ENCODE measurements at places on chromosomes 2 and 18.

- no peak for DNase-seq
Observed at GRCh38 chr2:38122344-38122743, 46.4 kb upstream of the CYP1B1 start.

DNA sequence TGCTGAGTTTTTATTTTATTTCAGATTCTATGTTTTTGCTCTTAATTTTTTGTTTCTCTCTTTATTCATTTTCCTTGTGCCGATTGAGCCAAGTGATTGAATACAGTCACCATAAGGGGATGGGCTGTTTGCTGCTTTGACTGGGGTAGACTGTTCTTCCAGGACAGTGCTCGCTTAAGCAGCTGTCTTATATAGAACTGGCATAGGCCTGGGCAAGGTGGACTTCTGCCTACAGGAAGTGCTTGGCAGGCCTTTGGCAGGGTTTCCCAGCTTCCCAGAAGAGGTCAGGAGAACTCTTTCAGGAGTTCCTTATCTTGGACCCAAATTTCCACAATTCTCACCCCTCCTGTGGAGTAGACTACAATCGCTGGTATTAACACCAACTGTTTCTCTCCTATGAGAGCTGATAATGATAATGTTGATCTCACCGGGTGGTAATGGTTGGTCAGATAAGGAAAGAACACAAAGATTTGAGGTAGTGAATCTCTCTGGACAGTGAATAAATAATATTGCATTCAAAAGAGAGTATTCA lies 207.5 kb upstream of the ST6GAL2 start:
- DNase-seq = no peak

- no peak for DNase-seq
Observed at GRCh38 chr2:12054956-12055618, 308.7 kb downstream of the LPIN1 start.

DNA sequence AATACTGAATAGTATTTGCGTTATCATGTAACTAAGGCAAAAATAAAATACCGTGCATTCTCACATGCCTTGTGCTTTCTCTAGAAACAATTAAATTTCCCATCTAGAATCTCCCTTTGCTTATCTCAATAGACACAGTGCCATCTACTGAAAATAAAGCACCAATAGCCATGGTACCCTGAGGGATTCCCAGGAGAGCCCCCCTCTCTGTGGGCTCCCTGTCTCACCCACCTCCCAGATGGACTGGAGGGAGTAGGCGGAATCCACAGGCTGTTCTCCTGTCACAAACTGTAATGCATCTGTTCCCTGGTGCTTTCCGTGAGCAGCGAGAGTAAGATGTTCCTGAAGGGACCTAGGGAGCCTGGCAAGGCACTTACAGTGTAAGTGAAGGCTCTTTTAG lies 112.4 kb upstream of the UPP2 start:
- no peak for DNase-seq

GRCh38 chr2:84301717-84302116 lies 157.4 kb downstream of the SUCLG1 start:
- no peak for DNase-seq

DNA sequence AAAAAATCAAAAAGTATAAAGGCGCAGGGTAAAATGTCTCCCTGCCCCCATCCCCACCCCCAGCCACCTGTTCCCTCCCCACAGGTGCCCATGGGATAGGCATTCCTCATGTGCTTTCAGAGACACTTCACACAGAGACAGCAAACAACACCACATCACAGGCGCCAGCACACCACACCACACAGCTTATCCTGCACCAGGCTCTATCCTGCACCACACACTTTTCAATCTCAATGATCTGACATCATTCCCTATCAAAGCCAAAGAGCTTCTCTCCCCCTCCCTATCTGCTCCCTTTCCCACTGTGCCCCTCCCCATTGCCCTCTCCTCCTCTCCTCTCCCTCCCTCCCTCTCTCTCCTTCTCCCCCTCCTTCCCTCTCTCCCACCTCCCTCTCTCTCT lies 15.5 kb downstream of the FAM178B start:
- no peak for DNase-seq

- no peak for DNase-seq
Observed at GRCh38 chr2:194320520-194320919, 1336.5 kb upstream of the SLC39A10 start.

GRCh38 chr2:112482309-112483041 lies 519 bp downstream of the TTL start:
- peak; percentile 49 for DNase-seq

GRCh38 chr2:9251154-9252001 lies 44.8 kb downstream of the ASAP2 start:
- DNase-seq = peak; percentile 81

DNA sequence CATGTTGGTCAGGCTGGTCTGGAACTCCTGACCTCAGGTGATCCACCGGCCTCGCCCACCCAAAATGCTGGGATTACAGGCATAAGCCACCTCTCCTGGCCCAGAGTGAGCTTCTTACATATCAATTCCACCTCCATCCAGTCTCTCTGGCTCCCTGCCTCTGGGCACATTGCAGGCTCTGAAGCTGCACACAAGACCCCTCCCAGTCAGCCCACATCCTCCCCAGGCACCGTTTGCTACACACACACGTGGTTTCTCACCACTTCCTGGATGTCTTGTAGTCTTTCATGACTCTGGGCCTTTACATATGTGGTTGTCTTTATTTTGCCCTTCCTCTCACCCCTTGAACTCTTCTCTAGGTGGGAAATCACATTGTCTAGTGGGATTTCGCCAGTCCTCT lies 64.0 kb upstream of the CABLES1 start:
- DNase-seq = no peak

GRCh38 chr2:219254590-219255201 lies 978 bp upstream of the TUBA4A start:
- DNase-seq = no peak

DNA sequence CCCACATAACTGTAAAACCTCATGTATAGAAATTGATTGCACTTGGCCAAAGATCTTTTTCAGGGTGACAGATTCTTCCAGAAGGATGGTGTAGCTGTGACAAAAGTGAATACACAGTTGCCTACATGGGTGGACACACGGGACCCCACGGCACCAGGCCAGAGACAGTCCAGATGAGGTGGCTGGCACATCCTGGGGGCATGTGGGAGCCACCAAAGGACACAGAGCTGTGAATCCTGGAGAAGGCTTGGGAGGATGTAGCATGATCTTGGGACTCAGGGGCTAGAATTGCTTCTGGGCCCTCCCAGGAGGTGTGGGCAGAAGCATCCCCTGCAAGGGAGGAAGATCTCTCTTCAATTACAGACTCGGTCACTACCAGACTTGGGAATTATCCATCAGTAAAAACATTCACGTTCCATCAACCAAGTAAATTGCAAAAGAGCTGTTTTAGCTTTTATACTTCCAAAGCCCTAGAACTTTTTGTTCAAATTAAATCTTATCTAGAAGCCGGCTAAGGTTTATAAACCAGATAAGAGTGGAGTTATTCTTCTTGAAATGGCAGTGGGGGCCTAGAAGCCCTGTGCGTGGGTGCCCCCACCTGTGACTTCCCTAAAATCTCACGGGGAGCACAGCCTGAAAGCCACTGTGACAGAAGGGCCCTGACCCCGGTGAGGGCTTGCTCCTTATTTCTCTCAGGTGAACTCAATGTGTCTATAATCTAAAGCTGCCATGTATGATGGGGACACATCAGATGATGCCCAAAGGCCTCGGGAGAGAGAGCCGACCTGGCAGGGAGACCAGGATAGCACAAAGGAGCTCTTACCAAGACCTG lies 81.7 kb downstream of the SEPTIN10 start:
- DNase-seq = no peak

DNA sequence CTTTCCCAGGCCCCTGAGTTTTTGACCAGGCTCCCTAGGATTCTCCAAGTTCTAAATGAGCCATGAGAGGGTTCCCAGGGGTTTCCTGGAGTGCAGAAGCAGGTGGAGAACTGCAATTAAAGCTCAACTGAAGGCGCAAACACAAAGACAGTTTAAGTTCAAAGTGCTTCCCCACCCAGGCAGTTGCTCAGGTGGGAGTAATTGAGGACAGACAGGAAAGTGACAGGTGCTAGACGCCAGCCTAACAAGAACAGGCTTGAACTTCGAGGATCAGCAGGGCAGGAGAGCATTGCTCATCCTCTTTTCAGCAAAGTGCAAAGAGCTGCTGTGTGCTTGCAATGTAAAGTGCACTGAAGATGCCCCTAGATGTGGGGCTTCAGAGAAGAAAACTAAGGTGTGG lies 77.2 kb upstream of the ST8SIA3 start:
- DNase-seq = no peak

DNA sequence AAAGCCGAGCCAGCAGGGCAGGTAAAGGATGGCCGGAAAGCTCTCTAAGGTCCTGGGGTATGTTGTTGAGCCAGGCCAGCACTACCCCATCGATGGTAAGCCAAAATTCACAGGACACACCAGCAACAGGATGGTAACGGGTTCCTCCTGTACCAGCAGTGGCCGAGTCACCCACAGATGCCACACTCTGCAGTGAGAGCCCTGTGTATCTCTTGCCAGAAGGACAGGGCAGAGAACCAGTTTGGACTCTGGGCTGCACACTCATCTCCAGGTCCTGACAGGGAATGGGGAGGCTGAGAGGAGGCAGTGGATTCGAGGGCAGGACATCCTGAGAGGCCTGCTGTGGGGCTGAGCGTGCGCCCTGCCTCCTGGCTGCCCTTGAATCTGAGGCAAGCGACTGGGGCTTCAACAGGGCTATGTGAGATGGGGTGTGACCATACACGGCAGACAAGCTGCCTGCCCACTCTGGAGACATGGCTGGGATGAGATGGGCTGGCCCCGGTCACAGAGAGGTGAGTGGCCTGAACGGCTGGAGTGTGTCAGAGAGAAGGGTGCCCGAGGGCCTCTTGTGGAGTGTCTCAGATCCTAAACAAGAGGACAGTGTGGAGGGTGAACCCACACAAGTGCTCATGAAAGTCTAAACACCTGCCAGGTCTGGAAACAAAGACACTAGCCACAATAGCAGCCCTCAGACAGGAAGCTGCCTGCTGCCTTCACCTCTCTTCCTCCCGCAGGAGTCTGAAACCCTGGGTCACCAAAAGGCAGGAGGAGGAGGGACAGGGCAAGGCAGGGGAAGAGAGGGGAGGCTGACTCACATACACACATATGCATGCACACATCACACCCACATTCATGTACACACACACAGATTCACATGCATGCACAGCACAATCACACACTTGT lies 182.3 kb downstream of the LOXHD1 start:
- no peak for DNase-seq

Data from endothelial cell of umbilical vein (primary cell).